ENCODE measurements at places on chromosomes 2 and 18. TPM values are rescaled to one million over a fixed set of nuclear protein-coding genes. Genes with fewer than 3 reads are reported as not detected.

The CCDC74B gene
- polyA plus RNA-seq, result 0.37 TPM

The MROH2A gene
- not detected for polyA plus RNA-seq

The CHRNA1 gene
- 54.0 TPM for polyA plus RNA-seq

The TCF4 gene
- polyA plus RNA-seq, result 23.9 TPM

The FAHD2B gene
- 5.7 TPM for polyA plus RNA-seq

The SLC35G4 gene
- polyA plus RNA-seq, result not detected

The MTCL1 gene
- 3.0 TPM for polyA plus RNA-seq

The MOGAT1 gene
- not detected for polyA plus RNA-seq

The MYO1B gene
- polyA plus RNA-seq, result 5.8 TPM

The ST6GAL2 gene
- polyA plus RNA-seq, result 0.01 TPM

The WBP1 gene
- 26.2 TPM for polyA plus RNA-seq

The CIB4 gene
- not detected for polyA plus RNA-seq

The RGPD8 gene
- not detected for polyA plus RNA-seq

The COLEC12 gene
- polyA plus RNA-seq, result 0.80 TPM

The SEPTIN10 gene
- polyA plus RNA-seq, result 26.3 TPM

The WDR12 gene
- polyA plus RNA-seq, result 28.7 TPM

The ASAP2 gene
- 2.0 TPM for polyA plus RNA-seq

The SPHKAP gene
- not detected for polyA plus RNA-seq

The MYO5B gene
- 1.2 TPM for polyA plus RNA-seq

The NCKAP5 gene
- 0.03 TPM for polyA plus RNA-seq

The CLK1 gene
- polyA plus RNA-seq, result 86.6 TPM

The SP9 gene
- polyA plus RNA-seq, result 0.03 TPM

The UGT1A3 gene
- not detected for polyA plus RNA-seq

The TBR1 gene
- 0.12 TPM for polyA plus RNA-seq

The KCNS3 gene
- polyA plus RNA-seq, result 12.1 TPM
